ENCODE measurements at places on chromosomes 2 and 18. TPM values are rescaled to one million over a fixed set of nuclear protein-coding genes. Genes with fewer than 3 reads are reported as not detected.

The KCNK3 gene
- not detected for total RNA-seq

- no peak overlapping the region for H3K27ac ChIP-seq
- no peak overlapping the region for H3K4me3 ChIP-seq
- no peak for DNase-seq
- H3K36me3 ChIP-seq, result no peaks in the 10 kb centered on the region
- no peaks in the 10 kb centered on the region for H3K4me1 ChIP-seq
Observed at GRCh38 chr2:150919901-150920300, 341.8 kb downstream of the RBM43 start.

The VWA3B gene
- not detected for total RNA-seq

GRCh38 chr18:36850527-36851201 lies 21.7 kb downstream of the KIAA1328 start:
- H3K4me1 ChIP-seq, result peaks cover 6% of the 10 kb centered on the region
- DNase-seq, result peak; percentile 18
- no peak overlapping the region for H3K4me3 ChIP-seq
- no peak overlapping the region for H3K27ac ChIP-seq
- no peaks in the 10 kb centered on the region for H3K27me3 ChIP-seq

DNA sequence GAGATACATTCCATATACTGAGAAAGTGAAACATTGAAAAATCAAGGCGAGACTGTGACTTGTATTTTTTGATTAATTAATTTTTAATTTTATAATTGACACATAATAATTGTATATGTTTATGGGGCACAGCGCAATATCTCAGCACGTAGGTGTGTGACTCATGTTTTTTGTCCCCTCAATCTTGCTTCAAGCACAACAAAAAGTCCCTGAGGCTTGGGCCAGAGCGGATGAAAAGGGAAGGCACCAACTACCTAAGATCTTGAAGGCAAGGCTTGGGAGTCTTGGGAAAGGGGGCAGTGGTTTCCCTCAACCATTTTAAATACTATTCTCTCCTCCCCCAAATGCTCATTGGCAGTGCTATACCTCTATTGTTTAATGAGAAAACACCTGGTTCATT lies 9.9 kb downstream of the SGPP2 start:
- H3K4me1 ChIP-seq, result peaks cover 15% of the 10 kb centered on the region
- no peaks in the 10 kb centered on the region for H3K27me3 ChIP-seq

DNA sequence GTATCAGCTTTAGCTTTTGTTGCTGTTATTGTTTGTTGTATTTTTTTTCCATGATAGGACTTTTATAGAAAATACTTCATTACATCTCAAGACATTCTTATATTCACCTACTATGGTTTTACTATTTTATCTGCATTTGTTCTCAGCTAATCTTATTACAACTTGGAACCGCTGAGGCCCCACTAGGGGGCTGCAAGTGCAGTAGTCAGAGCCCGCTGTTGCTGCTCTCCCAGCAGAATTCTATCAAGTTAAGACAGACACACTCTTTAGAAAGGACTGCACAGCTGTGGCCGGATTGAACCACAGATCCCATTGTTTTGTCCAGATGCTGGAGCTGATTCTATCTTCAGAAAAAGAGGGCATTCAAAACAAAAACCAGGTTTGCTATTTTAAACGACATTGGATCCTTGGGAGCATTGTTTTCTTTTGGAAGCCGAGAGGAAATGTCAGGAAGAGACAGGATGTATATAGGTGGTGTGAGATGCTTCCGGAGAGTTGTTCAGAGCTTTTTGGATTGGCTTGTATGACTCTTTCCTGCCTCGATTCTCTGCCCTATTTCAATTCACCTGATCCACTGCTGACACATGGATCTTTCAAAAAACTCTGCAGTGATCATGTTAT lies 105.7 kb upstream of the GAREM1 start:
- peak; percentile 7 for DNase-seq
- no peaks in the 10 kb centered on the region for H3K4me1 ChIP-seq
- H3K4me3 ChIP-seq, result no peak overlapping the region

- peaks cover 21% of the 10 kb centered on the region for H3K27me3 ChIP-seq
- H3K4me3 ChIP-seq, result no peak overlapping the region
- DNase-seq, result peak; percentile 20
- peaks cover 26% of the 10 kb centered on the region for H3K4me1 ChIP-seq
- H3K36me3 ChIP-seq, result no peaks in the 10 kb centered on the region
Observed at GRCh38 chr2:219688560-219689445, 61.4 kb downstream of the SLC4A3 start.

The ST6GAL2 gene
- total RNA-seq, result not detected

The CABLES1 gene
- total RNA-seq, result 3.8 TPM

DNA sequence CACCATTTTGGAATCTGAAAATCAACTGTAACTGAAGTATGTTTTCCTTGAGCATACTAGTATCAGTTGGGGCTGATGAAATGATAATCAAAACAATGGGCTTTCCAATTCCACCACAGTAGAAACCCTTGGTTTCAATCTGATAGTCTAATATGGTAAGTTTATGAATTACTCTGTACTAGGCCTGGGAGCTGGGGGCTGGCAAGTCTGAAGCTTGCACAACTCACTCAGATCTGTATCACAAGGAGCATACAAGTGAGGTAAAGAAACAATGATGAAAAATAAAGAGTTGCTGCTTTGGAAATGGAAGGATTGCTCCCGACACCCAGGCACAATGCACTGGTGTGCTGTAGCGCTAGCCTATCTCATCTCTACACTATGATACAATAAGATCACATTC lies 19.4 kb downstream of the ZEB2 start:
- H3K27me3 ChIP-seq, result peaks cover 13% of the 10 kb centered on the region
- no peak for DNase-seq
- peaks cover 10% of the 10 kb centered on the region for H3K4me1 ChIP-seq
- H3K27ac ChIP-seq, result no peak overlapping the region
- H3K36me3 ChIP-seq, result no peaks in the 10 kb centered on the region
- no peak overlapping the region for H3K4me3 ChIP-seq

The ANKRD23 gene
- 5.3 TPM for total RNA-seq

DNA sequence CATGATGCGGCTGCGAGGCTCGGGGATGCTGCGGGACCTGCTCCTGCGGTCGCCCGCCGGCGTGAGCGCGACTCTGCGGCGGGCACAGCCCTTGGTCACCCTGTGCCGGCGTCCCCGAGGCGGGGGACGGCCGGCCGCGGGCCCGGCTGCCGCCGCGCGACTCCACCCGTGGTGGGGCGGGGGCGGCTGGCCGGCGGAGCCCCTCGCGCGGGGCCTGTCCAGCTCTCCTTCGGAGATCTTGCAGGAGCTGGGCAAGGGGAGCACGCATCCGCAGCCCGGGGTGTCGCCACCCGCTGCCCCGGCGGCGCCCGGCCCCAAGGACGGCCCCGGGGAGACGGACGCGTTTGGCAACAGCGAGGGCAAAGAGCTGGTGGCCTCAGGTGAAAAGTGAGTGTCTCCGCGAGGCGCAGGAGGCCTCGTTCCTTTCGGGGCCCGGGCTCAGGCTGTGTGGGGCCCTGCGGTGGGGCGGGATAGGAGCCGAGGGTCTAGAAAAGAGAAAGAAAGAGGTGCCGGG lies 520 bp downstream of the GLS start:
- H3K36me3 ChIP-seq, result peaks cover 36% of the 10 kb centered on the region
- peak overlapping the region; percentile 79 for H3K4me3 ChIP-seq
- H3K27me3 ChIP-seq, result no peaks in the 10 kb centered on the region
- peak overlapping the region; percentile 88 for H3K27ac ChIP-seq

DNA sequence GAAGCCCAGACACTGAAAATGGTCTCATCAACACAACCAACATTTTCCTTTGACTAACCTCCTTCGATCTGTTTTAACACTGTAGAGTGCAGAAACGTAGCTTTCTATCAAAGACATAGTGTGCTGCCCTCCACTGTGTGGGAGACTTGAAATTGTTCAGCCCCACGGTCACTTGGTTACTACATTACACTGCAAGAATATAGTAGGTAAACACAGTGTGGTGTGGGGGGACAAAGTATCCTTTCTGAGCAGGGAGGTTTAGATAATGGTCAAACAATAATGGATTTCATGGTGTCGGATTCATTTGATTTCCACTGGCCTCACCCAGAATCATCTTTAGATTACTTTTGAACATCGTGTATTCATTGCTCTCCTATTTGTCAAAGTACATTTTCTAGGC lies 181.0 kb downstream of the ERBB4 start:
- no peaks in the 10 kb centered on the region for H3K27me3 ChIP-seq
- H3K4me1 ChIP-seq, result no peaks in the 10 kb centered on the region
- no peak overlapping the region for H3K4me3 ChIP-seq
- no peak overlapping the region for H3K27ac ChIP-seq
- DNase-seq, result no peak

The ARHGEF33 gene
- total RNA-seq, result 0.09 TPM

DNA sequence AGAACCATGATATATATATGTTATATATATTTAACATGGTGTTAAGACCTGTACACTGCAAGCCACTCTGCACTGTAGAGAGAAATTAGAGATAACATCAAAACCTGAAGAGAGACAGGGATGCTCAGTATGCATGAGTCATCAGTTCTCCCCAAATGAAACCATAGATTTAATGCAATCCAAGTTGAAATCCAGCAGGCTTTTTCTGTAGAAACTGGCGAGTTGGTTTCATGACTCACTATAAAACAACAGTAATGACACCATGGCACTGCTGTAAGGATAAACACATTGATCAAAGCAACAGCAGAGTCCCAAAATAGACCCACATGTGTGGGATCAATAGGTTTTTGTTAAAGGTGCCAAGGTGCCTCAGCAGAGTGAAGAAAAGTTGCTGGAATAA lies 65.8 kb downstream of the RTP5 start:
- H3K4me3 ChIP-seq, result no peak overlapping the region
- H3K36me3 ChIP-seq, result peaks cover 5% of the 10 kb centered on the region
- no peak for DNase-seq
- peaks cover 9% of the 10 kb centered on the region for H3K4me1 ChIP-seq
- no peaks in the 10 kb centered on the region for H3K27me3 ChIP-seq

DNA sequence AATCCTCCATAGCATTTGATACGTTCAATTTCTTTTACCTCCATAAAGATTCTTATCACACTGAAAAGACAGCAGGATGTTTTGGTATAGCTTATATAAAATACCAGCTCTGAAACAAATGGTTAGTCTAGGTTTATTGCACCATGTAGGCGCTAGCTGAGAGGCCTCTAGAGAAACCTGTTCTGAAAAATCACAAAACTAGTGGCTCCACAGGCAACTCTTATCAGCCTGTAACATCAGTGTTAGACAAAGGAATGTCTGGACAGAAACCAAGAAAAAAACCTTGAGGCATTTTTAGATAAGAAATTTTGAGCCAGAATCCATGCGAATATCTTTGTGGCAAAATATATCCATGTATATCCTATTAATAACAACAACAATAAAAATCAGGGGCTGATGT lies 440.4 kb upstream of the MAP2 start:
- no peaks in the 10 kb centered on the region for H3K36me3 ChIP-seq
- no peak overlapping the region for H3K27ac ChIP-seq
- H3K4me1 ChIP-seq, result no peaks in the 10 kb centered on the region
- H3K27me3 ChIP-seq, result no peaks in the 10 kb centered on the region
- no peak for DNase-seq
- no peak overlapping the region for H3K4me3 ChIP-seq

- no peak overlapping the region for H3K27ac ChIP-seq
- H3K4me3 ChIP-seq, result no peak overlapping the region
- H3K4me1 ChIP-seq, result peaks cover 41% of the 10 kb centered on the region
- H3K36me3 ChIP-seq, result peaks cover 4% of the 10 kb centered on the region
- no peaks in the 10 kb centered on the region for H3K27me3 ChIP-seq
Observed at GRCh38 chr2:218293715-218294429, 1.6 kb upstream of the TMBIM1 start.

The TMEM247 gene
- not detected for total RNA-seq

- H3K4me1 ChIP-seq, result no peaks in the 10 kb centered on the region
- DNase-seq, result no peak
- H3K27ac ChIP-seq, result no peak overlapping the region
- no peaks in the 10 kb centered on the region for H3K27me3 ChIP-seq
- H3K4me3 ChIP-seq, result no peak overlapping the region
- H3K36me3 ChIP-seq, result no peaks in the 10 kb centered on the region
Observed at GRCh38 chr2:217632043-217632442, 370.8 kb downstream of the TNS1 start.

The SPP2 gene
- total RNA-seq, result not detected

- DNase-seq, result peak; percentile 82
- peaks cover 13% of the 10 kb centered on the region for H3K4me1 ChIP-seq
- no peak overlapping the region for H3K4me3 ChIP-seq
- peak overlapping the region; percentile 41 for H3K27ac ChIP-seq
Observed at GRCh38 chr2:54903736-54904554, 146.3 kb downstream of the RTN4 start.

The GCG gene
- not detected for total RNA-seq

DNA sequence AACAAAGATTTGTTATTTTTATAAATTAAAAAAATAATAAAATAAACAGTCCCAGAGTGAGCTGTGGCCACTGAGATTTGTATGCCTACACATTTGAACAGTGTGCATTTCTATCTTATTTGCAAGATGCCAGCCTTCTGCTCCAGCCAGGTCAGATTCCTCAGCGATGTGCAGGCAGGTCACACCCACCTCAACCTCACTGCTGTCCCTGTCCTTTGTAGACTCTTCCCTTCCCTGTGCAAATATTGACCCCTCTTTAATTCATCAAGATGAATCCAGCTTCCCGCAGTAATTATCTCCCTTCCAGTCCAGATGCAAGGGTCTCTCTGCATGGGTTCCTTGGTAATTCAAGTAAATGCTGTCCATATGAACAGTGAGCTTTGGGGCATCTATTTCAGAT lies 256.2 kb downstream of the PIEZO2 start:
- no peak overlapping the region for H3K4me3 ChIP-seq
- DNase-seq, result no peak
- no peak overlapping the region for H3K27ac ChIP-seq
- peaks cover 20% of the 10 kb centered on the region for H3K27me3 ChIP-seq

- no peaks in the 10 kb centered on the region for H3K4me1 ChIP-seq
- H3K27me3 ChIP-seq, result peaks cover 4% of the 10 kb centered on the region
- DNase-seq, result no peak
- H3K4me3 ChIP-seq, result no peak overlapping the region
Observed at GRCh38 chr2:20519309-20519708, 72.4 kb downstream of the RHOB start.

The SERPINB12 gene
- total RNA-seq, result not detected

The SULT1C2 gene
- not detected for total RNA-seq

The NHEJ1 gene
- total RNA-seq, result 20.7 TPM

DNA sequence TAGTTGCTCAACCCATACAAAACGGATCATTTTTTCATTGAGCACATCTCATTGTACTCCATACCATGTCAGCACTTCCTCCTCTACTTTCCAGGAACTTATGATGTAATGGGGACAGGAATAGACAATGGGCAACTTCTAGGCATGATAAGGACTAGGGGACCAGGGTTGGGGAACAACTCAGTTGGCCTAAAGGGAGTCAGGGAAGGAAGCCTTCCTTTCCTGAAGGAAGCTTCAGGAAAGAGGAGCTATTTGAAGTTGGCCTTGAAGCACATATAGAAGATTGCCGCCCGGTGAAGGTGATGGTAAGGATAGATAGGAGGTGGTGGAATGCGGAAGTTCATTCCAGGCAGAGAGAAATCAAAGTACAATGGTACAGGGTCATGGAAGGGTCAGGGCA lies 283.9 kb downstream of the SLC8A1 start:
- peaks cover 2% of the 10 kb centered on the region for H3K4me1 ChIP-seq
- H3K27ac ChIP-seq, result no peak overlapping the region
- H3K4me3 ChIP-seq, result no peak overlapping the region

GRCh38 chr2:128380961-128381938 lies 62.6 kb upstream of the HS6ST1 start:
- H3K27me3 ChIP-seq, result no peaks in the 10 kb centered on the region
- H3K36me3 ChIP-seq, result no peaks in the 10 kb centered on the region
- DNase-seq, result no peak
- H3K4me3 ChIP-seq, result no peak overlapping the region

GRCh38 chr2:143087033-143087432 lies 42.2 kb upstream of the ARHGAP15 start:
- DNase-seq, result no peak
- H3K27me3 ChIP-seq, result no peaks in the 10 kb centered on the region
- H3K4me3 ChIP-seq, result no peak overlapping the region
- H3K27ac ChIP-seq, result no peak overlapping the region
- H3K4me1 ChIP-seq, result peaks cover 26% of the 10 kb centered on the region

Data from activated CD4-positive, alpha-beta T cell treated with anti-CD3 and anti-CD28 coated beads for 36 hours (primary cell).